ENCODE measurements at places on chromosomes 6 and 20.

DNA sequence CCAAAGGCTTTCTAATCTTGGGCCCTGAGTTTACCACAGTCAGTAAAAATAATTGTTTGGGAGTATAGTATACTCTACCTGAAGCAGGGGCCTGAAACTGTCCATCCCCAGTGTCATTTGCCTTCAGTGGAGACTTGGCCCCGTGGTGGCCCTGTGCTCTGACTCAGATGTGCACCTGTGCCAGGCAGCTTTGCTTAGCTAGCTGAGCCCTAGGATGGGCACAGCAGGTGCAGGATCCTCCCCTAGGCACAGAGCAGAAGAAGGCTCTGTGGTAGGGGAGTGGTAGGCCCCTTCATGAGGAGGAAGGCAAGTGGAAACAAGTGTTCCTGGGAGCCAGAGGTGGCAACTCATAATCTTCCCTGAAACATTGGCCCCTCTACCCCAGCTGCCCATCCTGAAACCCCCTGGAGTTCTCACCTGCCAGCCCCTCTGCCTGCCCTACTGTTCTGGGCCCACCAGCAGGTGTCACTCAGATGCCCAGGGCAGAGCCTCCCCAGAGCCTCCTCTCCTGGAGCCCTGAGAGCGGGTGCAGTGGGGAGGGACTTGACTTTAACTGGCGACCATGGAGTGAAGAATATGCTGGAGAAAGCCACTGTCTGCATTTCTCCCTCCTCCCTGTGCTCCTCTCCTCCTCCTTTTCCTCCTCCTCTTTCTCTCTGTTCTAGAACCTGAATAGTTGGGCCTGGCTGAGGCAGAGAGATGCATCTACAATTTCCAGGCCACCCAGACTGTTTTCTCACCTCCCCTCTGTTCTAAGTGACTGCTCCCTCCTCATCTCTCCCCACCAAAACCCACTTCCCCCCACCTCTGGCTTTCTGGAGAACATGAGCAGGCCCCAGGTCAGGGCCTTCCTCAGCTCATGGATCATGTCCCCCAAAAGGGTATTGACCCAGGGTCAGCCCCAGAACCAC lies 2.9 kb downstream of the CPNE5 start:
- DNase-seq = no peak

DNA sequence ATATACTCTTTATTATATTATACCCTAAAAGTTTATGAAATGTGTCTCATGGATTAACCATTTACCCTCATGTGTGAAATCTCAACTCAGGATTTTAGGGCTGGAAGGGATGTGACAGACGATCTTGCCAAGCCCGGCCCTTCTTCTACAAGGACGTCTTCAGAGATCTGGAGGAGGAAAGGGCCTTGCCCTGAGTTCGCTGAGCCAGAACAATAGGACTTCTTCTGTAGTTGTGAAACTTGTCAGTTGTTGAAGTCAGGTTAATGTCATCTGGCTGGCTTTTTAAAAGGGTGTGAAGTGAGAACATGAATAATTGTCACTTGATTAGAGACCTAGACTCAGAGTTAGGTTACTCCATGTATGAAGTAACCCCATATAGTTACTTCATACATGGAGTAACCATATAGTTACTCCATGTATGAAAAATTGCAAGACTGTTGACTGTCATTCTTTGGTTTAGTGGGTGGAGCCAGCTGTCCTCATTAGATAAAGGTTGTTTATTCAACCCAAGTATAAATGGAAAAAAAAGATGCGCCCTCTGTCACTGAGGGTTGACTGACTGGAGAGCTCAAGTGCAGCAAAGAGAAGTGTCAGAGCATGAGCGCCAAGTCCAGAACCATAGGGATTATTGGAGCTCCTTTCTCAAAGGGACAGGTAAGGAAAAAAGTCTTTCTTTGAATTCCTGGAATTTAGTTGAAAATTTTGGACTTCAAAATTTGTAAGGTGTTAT lies at the start of gene ARG1:
Gene ARG1 (plus strand): TSS at position 541 of the 730 bp plus-strand sequence. CDS start 57 bp downstream, at position 598.
- no peak for DNase-seq

DNA sequence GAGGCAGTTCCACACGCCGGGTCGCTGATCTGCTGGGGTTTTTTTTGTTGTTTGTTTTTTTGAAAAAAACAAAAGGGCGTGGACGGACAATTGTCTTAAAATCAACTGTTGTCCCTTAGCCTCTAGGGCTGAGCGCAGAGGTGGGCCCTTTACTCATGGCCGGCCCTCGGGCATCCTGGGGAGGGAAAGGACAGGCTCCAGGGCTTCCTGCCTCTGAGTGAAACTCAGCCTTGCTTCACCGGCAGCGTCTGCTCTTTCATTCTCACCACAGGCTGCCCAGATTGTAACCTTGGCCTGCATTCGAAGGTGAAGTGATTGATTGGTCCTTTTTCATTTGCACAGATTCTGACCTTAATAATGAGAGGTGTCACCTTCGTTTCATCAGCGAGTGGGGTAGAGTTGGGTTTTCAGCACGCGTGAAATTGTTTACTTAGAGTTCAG lies 797 bp downstream of the SMIM13 start:
- DNase-seq = peak; percentile 69

DNA sequence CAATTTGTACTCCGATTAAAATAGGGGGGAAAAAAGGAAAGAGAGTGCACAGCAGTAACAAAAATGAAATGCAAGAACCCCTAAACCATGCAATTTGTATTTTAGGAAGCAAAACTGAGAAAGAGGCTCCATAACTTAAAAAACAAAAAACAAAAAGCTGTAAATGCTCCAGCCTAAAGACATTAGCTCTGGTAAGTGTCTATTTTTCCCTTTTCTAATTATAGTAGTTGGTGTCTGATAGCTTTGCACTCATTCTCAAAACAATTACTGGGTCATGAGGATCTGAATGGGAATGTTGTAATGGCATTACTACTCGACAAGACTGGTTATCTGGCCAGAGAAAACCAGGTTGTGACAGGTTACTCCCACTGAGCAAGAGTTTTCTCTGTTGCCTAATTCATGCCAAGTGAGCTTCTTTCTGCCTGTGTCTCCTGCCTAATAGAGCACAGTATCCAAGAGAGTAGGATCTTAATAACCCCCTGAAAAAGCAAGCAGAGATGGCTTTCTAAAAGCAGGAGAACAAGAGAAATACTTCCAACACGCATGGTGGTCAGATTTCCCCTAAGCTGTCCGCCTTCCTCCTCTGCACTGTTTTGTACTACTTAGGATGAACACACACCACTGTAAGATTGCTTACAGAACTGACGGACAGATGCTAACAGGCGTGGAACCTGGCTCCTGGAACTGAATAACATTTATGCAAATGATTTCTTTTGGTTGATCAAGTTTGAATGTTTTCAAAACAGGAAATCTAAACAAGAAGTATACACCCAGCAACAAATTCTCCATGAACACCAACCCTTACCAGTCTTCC lies 86.4 kb downstream of the FKBP5 start:
- no peak for DNase-seq

- DNase-seq = no peak
Observed at GRCh38 chr20:36105711-36106226, 48.8 kb upstream of the EPB41L1 start.

GRCh38 chr20:38094373-38094891 lies 60.9 kb downstream of the RPRD1B start:
- DNase-seq = peak; percentile 33

- no peak for DNase-seq
Observed at GRCh38 chr6:167306401-167306998, 15.4 kb downstream of the UNC93A start.

GRCh38 chr6:128230267-128230989 lies 290.0 kb downstream of the PTPRK start:
- no peak for DNase-seq

- DNase-seq = no peak
Observed at GRCh38 chr20:32302507-32302872, 25.0 kb downstream of the KIF3B start.

DNA sequence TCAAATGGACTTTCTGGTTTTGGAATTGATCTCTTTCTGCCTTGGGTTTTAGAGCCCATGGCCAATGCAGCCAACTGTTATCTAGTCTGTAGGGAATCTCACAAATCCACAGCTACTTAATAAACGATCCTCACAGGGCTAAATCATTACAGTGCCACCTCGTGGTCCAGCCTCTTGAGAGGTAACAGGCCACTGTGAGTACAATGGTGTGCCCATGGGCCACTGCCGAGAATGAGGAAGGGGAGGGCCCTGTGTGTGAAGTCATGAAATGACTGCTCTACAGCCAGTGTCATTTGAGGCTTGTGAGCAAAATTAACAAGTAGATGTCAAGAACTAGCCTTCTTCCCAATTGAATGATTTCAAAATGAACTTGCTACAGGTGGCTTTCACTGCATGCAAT lies 54.3 kb upstream of the GMPR start:
- DNase-seq = no peak

- DNase-seq = no peak
Observed at GRCh38 chr6:111739257-111739696, 133.6 kb upstream of the TRAF3IP2 start.

DNA sequence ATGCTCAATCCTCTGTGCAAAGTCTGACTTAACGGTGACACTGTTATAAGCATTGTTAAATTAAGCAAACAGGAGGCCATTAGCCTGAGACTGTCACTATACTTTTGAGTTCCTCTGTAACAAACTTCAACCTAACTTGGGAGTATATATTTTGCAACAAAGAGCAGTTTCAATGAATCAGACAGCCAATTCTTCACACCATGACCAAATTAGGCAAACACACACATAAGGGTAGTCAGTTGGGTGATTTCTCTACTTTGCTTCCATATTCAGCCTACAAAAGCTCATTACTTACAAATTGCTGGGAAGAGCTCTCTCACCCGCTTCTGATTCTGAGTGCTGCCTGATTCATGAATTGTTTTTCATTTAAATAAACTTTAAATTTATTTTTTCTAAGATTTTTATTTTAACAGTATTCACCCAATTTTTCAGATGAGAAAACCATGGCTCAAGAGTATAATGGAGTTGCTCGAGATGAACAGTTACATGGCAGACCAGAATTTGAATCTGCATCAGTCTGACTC lies 60.5 kb downstream of the HACE1 start:
- DNase-seq = no peak

- DNase-seq = no peak
Observed at GRCh38 chr6:145009711-145010110, 724.6 kb downstream of the UTRN start.

- DNase-seq = no peak
Observed at GRCh38 chr6:162014069-162014811, 713.3 kb downstream of the PRKN start.

DNA sequence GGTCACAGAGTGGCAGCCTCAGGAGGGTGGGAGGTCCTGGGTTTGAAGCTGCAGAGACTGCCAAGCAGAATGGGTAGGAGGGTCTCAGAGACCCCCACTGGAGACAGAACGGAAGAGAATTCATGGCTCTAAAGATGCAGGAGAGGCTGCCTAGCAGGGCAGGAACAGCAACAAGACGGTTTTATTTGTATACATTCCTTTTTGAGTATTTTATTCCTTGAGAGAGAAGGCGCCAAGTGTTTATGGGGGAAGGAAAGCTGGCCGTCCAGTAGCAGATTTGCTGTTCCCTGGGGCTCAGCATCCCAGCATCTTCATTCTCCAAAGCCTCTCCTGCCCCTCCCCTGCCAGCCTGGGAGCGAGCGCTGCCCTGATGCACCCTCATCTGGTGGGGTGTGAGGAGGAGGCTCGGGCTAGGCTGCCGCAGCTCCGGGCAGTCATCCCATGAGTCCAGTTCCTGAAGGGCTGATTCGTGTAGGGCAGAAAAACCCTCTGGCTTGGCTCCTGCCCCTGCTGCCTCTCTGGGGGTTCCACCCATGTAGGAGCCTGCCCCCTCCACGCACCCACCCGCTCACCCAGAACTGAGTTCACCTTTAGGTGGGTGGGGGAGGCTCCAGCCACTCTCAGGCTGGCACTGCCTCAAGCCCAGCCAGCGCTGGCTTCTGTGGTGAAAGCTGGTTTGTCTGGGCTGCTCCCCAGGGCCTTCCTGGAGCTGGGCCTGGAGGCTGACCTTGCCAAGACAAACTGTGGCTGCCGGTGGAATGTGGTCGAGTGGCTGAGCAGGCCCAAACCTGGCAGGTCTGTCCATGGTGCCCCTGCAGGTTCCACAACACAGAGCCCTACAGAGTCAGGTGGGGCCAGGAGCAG lies 32.4 kb downstream of the CPXM1 start:
- no peak for DNase-seq

DNA sequence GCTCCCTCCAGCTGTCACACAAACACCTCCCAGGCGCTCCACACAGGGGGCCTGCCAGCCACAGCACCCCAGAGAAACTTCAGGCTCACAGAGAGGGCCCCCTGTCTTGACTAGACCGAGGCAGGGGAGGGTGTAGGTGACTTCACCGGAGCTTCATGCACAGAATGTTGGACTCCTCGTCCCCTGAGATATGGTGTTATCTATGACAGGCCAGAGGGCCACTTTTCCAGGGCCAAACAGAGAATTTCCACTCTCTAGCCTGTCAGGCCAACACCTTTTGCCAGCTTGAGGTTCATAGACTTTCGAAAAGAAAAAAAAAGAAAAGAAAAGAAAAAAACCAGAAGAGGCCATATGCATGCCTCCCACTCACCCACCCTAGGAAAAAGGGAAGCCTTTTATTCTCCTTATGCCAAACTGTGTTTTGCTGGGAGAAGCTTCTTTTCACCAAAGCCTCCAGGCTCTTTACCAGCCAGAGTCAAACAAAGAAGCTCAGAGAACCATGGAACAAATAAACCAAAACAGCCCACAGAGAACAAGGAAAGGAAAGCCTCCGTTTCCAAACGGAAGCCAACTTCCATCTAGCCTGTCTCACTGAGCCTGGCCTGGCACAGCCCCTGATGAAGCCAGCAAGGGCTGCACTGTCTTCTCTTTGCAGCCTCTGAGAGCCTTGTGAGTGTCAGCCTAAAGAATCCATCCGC lies 313.2 kb upstream of the JARID2 start:
- DNase-seq = no peak

DNA sequence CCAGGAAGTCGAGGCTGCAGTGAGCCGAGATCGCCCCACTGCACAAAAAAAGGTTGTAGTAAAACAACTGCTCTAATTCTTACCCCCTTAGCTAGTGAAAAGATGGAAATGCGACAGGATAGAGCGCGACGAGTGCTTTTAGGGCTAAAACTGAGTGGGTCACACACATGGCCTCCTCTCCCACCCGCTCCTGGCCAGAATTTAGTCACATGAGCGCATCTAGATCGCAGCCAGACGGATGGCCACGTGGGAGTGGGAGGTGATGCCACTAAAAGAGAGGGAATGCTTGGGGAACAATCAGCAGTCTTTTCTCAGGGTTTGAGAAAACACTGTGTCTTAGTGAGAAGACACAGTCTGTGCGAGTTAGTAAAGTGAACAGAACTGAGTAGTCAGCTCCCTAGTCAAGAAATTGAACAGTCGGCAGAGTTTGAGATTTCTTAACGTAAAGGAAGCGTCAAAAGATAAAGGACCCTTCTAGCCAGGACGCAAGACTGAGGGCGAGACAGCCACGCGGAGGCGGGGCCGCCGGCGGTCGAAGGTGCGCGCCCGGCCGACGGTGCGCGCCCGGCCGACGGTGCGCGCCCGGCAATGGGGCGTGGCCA lies 664 bp upstream of the ACTR5 start:
- DNase-seq = peak; percentile 14

DNA sequence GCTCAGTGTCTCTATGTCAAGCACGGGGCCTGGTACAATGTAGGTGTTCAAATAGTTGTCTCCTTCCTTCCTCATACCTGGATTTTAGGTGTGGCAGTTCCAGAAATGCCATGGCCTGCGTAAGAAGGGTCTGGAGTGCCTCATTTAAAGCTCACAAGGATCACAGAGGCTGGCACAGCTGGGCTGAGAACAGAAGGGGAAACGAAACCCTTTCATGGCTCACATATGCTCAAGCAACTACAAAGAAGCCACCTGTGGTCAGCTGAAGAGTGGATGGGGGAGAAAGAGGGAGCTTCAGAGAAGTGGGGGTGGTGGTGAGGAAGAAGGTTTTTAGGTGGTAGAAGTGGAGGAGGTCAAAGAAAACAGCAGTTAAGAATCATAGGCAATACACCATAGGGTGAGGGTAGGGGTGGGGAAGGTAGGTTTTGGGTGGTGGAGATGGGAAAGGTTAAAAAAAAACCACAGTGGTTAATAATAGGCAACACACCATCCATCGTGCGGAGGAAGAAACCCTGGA lies 17.0 kb upstream of the TOP1 start:
- peak; percentile 70 for DNase-seq

Data from stimulated activated naive CD8-positive, alpha-beta T cell treated with anti-CD3 and anti-CD28 coated beads, Interleukin-15, amount 100 ng/mL, for 72 hours (primary cell).